ENCODE measurements at places on chromosomes 4 and X.

DNA sequence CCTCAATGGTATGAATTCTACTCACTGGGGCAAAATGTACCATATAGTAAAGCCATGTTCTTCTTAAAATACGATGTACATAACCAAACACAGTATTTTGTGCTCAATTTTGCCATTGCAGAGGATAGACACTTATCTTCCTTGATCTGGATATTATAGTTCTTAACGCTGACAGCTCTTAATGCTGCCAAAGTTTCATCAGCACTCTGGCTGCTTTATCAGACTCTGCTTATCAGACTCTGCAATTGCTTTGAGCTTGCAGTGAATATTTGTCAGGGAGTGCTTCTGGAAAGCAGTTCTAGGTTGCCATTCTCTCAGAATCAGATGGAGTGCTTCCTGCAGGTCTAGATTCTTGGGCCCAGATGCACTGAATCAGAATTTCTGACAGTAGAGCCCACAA is 863.1 kb downstream of the CCSER1 start:
- no peak for DNase-seq

- no peak for DNase-seq
These were observed 625.6 kb upstream of the FAM241A start for GRCh38 chr4:111519683-111520082.

GRCh38 chr4:186061921-186062320 is 7.0 kb upstream of the TLR3 start:
- no peak for DNase-seq

GRCh38 chrX:2159393-2159792 is 341.4 kb downstream of the DHRSX start:
- DNase-seq: no peak

GRCh38 chr4:134885436-134885835 is 683.8 kb upstream of the PABPC4L start:
- DNase-seq: no peak

GRCh38 chr4:171588051-171588545 is 225.1 kb upstream of the GALNTL6 start:
- DNase-seq: no peak

GRCh38 chr4:99436462-99436861 is 1.3 kb upstream of the ADH7 start:
- DNase-seq: no peak

DNA sequence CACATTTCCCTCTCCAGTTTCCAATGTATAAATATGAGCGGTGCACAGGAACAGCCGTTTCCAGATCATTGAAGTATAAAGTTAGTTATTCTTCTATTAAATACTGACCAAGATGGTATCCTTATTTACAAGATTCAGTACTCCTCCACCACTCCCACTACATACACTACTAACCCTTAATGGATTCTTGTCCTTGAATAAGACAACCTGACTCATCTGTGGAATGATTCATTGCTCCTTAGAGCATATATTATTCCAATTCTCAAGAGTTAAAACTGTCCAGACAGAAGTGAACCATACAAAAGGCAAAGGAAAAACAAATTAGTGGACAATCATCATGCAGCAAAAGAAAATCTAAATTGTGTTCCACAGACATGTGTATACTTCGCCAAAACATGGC is 373.3 kb downstream of the IDS start:
- no peak for DNase-seq

GRCh38 chrX:87664381-87664780 is 146.8 kb downstream of the KLHL4 start:
- no peak for DNase-seq

- no peak for DNase-seq
These were observed 405.6 kb downstream of the SPRY1 start for GRCh38 chr4:123802082-123802645.

DNA sequence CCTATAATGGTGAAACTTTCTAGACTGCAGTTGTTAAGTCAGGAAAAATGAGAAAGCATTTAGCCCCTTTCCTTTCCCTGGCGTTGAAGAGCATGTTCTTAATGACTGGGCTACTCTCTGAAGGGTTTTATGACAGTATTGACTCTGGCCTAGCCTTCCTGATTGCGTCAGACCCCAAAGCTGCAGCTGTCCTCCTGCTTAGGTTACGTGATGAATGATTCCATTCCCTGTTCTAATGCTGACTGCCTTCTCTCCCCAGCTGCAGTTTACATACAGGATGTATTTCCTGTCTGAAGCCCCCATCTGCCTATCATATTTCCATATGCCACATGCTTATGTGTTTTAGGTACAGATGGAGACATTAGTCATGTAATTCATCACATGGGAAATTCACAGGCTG is 105.8 kb upstream of the EGFL6 start:
- no peak for DNase-seq

GRCh38 chr4:123748806-123749205 is 352.2 kb downstream of the SPRY1 start:
- DNase-seq: no peak

- DNase-seq: no peak
These were observed 134.0 kb downstream of the ARHGAP10 start for GRCh38 chr4:147865926-147866325.

GRCh38 chrX:79182616-79183015 is 38.1 kb downstream of the GPR174 start:
- no peak for DNase-seq

GRCh38 chr4:184666670-184667069 is 17.1 kb downstream of the PRIMPOL start:
- DNase-seq: no peak

DNA sequence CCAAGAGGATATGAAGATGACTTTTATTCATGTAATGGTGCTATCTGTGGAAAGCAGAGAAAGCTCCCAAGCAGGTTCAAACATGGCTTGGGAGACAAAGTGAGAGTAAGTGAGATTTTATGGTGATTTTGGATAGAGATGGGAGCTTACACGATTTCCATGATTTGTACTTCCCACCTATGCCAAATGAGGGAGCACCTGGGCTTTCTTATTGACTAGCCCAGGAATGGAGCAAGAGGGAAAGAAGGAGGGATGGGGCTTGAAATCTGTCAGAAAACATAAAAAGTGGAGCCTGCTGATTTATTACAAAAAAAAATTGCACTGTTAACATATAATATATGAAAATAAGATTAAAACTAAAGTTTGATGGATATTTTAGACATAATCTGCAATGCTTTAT is 703.5 kb upstream of the PABPC4L start:
- no peak for DNase-seq

GRCh38 chrX:39421006-39421405 is 619.7 kb downstream of the MID1IP1 start:
- no peak for DNase-seq

DNA sequence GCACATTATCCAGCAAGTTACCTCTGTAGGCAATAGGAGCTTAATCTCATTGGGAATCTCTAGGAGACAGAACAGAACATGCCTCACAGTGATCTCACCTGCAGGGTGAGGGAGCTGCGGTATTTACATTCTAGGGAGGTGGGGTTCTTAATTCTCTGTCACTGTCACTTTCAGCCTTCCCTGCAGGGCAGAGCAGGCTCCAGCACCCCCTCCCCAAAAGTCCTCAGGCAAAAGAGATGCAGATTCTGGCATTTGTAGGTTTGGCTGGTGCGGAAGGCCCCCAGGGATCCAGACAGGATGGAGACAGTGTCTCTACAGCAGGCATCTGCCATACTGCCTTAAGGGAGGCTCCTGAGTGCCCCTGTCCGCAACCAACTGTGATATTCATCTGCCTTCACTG is 166.4 kb upstream of the ATP6AP2 start:
- DNase-seq: no peak

GRCh38 chr4:108042927-108043326 is 53.2 kb downstream of the HADH start:
- DNase-seq: no peak

DNA sequence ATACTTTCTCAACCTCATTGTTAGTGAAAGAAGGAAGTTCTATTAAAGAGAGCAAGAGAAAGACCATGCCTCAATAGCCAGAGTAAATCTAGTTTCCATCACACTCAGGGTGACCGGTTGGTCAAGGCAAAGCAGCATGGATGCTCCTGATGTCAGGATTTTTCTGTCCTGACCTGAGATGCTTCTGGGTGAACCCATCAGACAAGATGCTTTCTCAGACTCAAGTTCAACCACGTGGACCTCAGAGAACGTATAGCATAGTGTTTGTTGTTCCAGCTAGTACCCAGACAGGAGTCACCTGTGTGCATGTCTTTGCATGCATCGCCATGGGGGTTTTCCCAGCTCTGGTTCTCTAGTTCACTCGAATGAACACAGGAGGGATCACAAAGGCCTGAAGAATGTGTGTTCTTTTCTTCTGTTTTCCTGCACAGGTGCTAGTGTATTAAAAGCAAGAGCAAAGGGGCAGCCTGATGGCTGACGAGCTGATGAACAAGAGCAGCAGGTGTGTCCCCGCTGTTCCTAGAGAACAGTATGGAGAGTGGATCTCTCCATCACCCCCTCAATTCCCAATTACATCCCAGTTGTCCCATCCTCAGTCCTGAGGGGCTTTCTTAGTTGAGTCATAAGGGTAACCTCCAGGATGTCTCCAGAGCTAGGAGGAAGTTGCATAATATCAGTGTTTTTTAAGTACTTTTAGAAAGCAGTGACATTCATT is 110.5 kb upstream of the ENPP6 start:
- no peak for DNase-seq

DNA sequence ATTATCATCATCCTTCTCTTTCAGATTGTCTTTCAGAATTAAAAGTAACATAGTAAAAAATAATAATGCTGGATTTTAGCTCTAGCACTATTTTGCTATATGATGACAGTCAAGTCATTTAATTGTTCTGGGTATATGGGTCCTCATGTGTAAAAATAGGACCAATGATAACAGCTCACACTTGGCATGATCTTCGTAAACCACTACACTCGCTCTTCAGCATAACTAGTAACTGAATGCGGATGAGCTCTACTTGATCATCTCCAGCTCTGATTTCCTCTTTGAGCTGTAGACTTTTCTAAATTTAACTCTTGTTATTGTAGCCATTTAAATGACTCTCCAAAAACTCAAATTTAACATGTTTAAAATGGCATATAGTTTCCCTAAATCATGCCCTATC is 831.8 kb upstream of the HS3ST1 start:
- DNase-seq: no peak

DNA sequence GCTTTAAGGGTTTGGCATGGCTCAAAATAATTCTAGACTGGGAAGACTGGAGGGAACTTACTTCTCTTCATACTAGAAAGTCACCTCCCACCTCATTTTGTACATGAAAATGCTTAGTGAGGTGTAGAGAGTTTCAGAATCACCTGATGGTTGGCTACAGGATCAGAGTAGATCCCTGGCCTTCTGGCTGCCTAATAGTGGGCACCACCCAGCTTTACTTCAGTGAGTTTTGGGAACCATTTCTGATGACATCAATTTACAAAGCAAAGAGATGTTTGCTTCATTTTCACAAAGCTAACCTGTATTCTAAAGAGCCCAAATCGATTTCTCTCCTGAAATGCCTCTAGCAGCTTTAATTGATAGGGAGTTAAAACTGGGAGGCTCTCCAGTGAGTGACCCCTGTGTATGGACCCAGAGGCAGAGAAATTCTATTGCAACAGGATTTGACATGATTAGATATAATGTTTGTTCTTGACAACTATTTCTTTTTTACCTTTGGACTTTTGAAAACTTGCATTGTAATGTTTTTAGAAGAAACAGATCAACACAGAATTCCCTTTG is 180.5 kb downstream of the PTTG2 start:
- DNase-seq: no peak

DNA sequence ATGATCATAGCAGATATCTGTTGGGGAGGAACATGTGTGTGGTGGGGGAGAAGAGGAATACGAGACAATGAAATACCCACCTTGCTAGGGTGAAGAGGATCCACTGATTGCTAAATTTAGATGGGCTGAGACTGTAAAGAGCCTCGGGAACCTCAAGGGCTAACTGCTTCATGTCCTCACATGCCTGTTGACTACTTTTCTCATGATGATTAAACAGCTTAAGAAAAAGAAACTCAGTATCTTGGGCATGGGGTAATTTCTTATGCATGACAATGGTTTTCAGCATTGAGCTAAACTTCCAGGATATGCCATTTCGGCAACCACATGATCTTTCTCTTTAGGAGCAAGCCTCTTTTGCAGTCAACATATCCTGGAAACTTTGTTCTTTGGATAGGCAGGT is 3.9 kb upstream of the LNX1 start:
- DNase-seq: no peak

DNA sequence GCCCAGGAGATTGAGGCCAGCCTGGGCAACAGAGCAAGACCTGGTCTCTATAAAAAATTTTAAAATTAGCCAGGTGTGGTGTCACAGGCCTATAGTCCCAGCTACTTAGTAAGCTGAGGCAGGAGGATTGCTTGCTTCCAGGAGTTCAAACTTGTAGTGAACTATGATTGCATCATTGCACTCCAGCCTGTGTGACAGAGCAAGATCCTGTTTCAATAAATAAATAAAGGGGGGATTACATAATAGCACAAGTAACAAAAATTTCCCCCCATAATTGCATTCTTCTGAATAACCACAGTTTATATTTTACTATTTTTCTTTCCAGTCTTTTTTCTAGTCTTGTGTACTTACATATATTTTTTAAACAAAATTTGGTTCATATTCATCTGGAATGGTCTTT is 135.6 kb downstream of the CHIC2 start:
- no peak for DNase-seq

- DNase-seq: no peak
These were observed 157.6 kb downstream of the GASK1B start for GRCh38 chr4:158015241-158015640.

GRCh38 chr4:5526080-5526846 is 182.1 kb downstream of the EVC2 start:
- DNase-seq: no peak

- no peak for DNase-seq
These were observed 148.1 kb downstream of the PPARGC1A start for GRCh38 chr4:23741681-23742191.

GRCh38 chrX:114584375-114584943 is 573 bp downstream of the HTR2C start:
- no peak for DNase-seq

DNA sequence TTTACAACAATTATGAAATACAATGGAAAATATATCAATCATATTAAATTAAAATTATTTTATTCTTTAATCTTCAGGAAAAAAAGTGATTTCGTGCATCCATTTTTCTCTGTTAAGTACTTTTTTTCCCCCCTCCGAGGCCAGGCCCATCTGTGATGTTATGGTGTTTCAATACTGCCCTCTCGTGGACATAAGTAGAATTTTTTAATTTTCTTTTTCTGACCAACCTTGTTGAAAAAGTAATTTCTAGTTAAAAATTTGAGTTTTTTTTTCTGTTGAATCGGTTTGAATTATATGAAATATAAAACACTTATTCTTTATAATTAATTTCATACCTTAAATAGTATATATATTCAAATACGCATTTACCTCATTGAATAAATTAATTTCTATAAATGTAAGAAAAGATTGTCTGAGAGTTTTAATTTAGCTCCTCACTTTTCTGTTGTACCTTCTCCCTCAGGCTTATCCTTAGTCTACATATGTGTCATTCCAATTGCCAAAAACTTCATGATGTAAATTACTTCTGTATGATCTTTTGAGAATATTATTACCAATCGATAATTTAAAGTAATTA is 175.8 kb upstream of the TECRL start:
- no peak for DNase-seq

- no peak for DNase-seq
These were observed 62.4 kb downstream of the JADE1 start for GRCh38 chr4:128871948-128872347.
